NCI-H1417 treated with DMSO at 0.1 percent for 48 hours (cell line): ENCODE measurements at places on chromosomes 16 and 17.

GRCh38 chr16:86354641-86355513 lies 155.4 kb upstream of the FOXF1 start:
- DNase-seq, result no peak

- no peak for DNase-seq
Measured at GRCh38 chr17:50123649-50124349, 6.2 kb downstream of the SAMD14 start.

DNA sequence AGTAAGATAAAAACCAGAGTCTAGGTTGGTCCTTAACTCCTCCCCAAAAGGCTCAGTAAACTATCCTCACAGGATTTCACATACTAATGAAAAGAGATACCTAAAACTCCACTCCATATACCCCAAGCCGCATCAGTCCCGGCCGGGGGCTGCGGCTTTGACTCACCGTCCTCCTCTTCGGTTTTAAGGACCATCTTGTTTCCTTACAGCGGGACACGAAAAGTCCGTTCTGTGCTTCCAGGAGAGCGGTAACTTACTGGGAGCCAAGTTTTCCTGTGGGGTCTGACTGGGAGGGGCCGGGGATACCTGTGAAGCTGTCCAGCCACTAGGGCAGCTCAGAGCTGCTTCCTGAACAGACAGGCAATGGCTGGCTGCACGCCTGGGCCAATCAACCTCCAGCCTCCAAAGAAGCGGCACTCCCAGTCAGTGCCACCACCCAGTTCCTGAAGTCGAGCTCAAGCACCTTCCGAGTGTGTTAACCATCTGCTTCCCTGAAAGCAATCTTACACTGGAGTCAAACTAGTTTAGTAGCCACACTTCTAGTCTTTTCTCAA lies 45.5 kb downstream of the CYTH1 start:
- DNase-seq, result no peak

- no peak for DNase-seq
Measured at GRCh38 chr16:54340531-54340930, 53.9 kb upstream of the IRX3 start.

DNA sequence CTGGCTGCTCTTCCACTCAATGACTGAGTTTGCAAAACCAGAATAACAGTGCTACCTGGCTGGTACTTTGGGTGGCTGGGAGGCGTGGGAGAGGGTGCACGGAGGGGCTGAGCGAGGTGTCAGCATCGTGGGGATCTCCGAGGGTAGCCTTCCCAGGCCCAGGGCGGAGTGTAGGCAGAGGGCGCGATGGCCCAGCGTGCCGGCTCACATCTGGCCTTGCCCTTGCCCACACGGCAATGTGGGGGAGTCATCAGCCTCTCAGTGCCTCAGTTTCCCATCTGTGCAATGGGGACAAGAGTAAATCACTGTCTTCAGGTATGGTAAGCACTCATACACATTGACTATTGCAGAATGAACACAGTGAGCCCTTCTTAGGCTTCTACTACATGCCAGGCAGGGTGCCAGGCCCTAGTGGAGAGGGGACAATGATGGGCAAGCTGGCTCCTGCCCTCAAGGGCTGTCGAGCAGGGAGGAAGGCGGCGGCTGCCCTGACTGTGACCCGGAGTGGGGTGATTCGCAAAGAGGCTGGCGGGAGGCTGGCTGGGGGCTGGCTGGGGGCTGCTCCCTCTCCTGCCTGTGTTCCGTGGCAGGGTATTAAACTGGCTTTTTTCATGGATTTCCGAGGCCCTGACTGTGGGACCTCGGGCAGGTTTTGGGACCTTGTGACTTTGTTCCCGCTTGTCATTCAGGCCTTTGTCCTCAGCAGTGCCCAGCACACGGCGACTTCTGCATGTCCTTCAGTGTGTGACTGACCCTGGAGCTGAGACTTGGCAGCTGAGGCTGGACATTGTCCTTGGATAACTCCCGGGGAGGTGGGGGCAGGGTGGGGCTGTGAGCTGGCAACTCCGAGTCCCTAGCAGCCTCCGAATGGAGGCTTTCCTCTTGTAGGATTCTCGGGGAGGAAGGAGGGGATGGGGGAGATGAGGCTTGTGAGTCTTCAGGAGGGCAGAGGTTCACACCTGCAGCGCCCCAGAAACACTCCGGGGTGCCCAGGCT lies 243.1 kb downstream of the SEC14L1 start:
- DNase-seq, result no peak

DNA sequence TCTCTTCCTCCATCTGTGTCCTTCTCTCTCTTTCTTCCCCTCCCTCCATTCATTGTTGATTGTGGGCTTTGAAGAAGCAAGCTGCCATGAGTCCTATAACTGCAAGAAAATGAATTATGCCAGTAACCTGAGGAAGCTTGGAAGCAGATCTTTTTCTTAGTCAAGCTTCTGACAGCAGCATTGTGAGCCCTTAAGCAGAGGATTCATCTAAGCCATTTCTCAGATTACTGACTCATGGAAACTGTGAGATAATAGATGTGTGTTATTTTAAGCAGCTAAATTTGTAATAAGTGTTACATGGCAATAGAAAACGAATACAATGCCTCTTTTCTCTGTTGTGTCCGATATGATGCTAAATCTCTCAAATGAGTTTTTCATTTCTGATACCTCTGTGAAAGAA lies 1109.7 kb downstream of the CDH11 start:
- DNase-seq, result no peak

DNA sequence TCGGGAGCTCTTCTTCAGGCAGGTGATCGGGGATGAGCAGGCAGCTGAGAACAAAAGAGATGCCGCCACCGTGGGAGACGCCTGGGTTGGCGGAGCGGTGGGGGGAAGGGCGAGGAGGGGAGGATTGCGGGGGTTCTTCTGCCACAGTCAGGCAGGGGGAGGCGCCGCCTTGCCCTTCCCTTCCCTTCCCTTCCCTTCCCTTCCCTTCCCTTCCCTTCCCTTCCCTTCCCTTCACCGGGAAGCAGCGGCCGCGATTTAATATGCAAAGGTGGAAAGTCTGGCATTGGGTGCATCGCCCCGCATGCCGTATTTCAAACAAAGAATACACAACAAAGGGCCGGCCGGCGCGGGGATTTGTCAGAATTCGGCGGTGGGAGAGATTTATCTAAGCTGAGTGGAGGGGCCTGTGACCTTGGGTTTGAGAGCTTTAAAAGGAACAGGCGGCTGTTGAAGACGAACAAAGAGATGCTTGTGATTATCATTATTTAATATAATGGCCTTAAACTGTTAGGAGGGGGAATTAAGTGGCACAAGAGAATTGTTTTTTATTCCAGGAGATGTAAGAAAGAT lies 262.3 kb upstream of the TNRC6C start:
- no peak for DNase-seq

DNA sequence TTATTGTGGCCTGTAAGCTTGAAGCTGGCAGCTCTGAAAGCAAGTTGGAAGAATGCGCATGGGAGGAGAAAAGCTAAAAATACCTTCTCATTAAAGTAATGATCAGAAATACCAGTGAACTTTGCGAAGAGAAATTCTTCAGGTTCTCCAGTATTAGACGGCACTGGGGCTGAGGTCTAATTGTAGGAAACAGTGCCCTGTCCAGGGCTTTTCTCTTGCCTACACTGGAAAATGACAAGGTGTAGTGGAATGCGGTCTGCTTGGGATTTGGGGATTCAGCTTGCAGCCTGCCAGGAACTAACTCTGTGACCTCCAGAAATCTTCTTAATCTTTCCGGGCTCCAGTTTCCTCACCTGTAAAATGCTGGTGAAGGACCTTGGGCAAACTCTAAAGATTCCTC lies 53.3 kb upstream of the KCNJ16 start:
- DNase-seq, result no peak

DNA sequence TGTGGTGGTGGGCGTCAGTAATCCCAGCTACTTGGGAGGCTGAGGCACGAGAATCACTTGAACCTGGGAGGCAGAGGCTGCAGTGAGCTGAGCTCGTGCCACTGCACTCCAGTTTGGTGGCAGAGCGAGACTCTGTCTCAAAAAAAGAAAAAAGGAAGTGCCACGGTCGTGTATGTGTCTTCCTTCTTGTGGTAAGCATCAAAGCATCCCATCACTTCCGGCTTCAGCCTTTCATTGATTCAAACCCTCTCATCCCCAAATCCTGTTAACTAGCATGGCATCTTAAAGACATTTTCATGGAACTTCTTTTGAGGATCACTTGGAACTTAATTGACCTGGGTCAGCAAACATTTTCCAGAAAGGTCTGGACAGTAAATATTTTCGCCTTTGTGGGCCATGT lies 126.2 kb downstream of the CPPED1 start:
- no peak for DNase-seq

DNA sequence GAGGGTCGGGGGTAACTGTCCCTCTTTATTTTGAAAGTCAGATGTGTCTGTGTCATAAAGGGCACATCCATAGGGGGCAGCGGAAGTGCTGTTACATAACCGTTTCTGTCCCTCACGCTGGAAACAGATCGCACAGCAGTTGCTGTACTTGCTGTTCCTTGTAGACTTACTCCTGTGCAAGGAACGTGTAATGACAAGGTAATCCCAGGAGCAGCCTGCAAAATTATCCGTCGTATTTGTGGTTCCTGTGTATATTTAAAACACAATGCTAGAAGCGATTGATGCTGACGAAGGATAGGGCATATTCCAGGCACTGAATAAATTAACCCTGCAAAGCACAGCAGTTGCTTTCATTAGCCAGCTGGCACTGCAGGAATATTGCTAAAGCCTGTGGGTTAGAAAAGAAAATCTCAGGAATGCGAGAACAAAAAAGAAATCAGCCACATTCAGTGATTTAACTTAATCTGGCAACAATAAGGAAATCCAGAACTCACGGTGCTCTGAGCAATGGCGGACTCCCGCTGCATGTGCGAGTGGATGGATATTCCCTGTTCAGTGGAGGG lies 76.2 kb downstream of the SPECC1 start:
- no peak for DNase-seq

- no peak for DNase-seq
Measured at GRCh38 chr17:37065486-37066321, 117.0 kb downstream of the AATF start.

DNA sequence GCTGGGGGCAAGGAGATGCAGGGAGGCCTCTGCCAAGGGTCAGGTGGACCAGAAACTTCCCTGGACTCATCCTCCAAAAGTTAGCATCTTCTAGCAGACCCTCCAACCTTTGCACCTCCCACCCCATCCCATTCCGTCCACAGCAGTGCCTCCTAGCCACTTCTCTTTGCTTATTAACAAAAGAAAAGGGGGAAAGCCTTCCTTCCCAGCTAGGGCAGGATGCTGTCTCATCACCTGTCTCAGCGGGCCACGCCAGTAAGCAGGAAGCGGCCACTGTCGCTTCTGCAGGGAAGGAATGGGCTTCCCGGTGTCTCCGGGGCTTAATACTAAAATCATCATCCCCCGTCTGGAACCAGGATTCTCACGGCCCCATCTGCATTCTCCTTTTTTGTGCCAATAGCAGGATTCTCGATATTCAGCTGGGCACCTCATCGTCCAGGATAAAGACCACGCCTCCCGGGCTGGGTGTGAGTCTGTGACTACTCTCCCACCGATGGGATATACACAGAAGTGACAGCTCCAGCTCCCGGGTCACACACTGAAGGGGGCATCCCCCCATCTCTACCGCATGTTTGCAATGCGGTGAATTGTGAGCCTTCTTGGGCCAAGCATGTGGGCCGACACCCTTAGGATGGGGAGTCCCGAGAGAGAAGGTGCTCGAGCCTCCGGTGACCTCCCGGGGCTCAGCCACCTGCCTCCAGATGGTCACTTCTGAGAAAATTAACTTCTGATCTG lies 15.5 kb upstream of the RBFOX3 start:
- no peak for DNase-seq

- no peak for DNase-seq
Measured at GRCh38 chr17:81082177-81083073, 47.5 kb downstream of the BAIAP2 start.

DNA sequence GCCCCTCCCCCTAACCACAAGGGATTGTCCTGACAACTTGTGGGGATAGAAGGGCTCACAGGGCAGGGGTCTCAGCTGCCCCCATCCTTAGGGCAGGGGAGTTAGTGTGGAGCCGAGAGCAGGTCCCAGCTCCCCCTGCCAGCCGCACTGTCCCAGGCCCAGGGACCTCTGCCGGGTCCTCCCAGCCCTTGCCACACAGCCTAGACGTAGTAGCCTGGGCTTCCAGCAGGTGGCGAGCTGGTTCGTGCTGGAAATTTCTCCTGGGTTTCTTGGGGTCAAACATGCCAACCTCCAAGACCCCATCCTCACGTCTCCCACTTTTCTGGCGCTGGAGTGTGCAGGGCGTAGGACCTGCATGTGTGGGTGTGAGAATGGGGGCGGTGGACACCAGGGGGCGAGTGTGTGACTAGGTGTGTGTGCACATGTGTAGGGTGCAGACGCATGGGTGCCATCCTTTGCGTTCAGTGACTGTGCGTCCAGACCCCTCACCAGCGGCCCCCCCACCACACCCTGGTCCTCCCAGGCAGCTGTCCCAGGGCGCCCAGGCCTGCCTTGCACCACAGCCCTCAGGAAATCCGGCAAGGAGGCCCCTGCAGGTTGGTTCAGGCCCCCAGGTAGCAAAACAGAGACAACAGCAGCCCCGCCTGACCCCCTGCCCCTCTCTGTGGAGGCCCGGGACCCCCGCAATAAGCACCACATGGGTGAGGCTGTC lies 29.5 kb downstream of the SBK1 start:
- DNase-seq, result no peak

DNA sequence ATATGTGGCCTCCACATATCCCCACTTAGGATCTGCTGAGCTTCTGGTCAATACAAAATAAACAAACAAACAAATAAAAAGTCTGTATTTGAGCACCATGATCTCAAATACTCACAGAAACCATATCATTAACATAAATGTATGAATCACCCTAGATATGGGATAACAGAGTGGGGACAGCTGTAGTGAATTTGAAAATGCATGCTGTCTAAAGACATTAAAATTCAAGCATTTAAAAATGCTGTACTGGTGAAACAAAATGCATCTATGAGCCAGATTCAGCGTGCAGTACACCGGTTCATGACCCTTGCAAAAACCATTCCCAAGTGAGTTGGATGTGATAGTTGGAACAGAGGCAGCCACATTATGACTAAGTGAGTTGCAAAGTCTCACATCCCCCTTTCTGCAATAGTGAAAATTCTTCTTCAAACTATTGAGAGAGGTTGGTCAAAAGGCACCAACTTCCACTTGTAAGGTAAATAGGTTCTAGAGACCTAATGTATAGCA lies 12.3 kb downstream of the GRIN2A start:
- DNase-seq, result no peak

GRCh38 chr17:51510940-51511339 lies 250.6 kb downstream of the UTP18 start:
- DNase-seq, result no peak

DNA sequence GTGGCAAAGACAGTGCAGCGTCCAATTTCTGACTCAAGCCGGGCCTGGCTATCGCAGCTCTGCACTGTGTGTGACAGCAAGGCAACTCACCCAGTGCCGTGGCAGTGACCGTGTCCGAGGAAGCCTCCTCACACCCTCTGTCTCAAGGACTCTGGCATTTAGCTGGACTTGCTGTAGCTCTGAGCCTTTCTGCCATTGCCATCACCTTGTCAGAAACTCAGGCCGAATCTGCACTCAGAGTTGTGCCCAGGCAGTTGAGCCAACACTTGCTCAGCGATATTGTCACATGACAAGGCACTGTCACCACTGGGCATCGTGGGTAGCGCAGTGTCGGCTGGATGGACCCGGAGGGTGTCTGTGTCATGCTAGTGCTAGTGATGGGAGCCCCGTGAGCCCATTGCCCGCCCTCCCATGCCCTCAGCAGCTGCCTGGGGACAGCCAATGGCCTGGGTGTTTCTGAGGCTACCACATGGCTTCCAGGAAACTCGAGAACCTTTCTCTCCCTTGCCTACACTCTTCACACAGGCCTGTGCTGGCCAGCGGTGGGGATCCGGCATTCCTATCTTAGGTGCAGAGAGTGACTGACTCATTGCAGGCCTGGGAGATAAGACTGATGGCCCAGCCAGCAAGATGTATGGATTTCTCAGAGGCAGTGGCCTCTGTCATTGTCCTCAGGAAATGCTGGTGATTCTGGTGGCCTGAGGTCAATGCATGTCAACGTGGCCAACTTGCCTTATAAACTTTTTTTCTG lies 22.1 kb upstream of the STH start:
- no peak for DNase-seq
